ENCODE measurements at places on chromosomes 3 and 15.

- peak; percentile 47 for DNase-seq
Observed at GRCh38 chr3:33392703-33393125, 47.5 kb downstream of the UBP1 start.

DNA sequence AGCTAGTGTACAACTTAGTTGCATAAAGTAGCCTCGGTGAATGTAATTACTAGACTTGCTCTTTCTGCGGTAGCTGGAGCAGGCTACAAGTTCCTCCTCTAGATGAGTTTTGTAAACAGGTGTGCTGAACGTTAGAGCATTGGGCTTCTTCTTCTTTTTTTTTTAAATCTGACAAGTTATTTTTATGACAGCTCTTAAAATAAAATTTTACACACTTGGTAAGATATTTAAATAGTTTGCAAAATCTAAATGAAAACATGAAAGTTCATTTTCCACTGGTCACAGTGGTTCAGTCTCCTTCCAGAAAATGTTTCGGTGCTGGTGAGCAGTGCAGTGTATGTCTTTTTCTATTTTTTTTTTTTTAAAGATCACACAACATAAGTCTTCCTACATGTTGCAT is 3.0 kb downstream of the CCR9 start:
- no peak for DNase-seq

- DNase-seq = no peak
Observed at GRCh38 chr15:48423896-48424475, 92.8 kb downstream of the DUT start.

DNA sequence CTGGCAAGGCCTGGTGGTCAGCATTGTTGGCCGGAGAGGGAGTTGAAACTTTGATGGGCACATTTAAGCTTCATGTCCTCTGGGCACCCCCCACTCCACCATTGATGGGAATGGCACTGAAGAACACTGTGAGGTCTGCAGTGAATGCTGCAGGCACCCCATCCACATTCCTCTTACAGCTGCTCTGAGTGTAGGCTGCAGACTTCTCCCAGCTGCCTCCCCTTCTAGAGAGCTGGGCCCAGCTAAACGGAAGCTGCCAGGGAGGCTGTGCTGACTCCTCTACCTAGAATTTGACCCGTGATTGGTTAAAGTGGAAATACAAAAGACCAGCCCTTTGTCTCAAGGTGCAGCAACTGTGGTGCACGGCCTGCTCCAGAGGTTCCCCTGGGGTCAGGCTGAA is 10.6 kb downstream of the TMEM158 start:
- DNase-seq = no peak

DNA sequence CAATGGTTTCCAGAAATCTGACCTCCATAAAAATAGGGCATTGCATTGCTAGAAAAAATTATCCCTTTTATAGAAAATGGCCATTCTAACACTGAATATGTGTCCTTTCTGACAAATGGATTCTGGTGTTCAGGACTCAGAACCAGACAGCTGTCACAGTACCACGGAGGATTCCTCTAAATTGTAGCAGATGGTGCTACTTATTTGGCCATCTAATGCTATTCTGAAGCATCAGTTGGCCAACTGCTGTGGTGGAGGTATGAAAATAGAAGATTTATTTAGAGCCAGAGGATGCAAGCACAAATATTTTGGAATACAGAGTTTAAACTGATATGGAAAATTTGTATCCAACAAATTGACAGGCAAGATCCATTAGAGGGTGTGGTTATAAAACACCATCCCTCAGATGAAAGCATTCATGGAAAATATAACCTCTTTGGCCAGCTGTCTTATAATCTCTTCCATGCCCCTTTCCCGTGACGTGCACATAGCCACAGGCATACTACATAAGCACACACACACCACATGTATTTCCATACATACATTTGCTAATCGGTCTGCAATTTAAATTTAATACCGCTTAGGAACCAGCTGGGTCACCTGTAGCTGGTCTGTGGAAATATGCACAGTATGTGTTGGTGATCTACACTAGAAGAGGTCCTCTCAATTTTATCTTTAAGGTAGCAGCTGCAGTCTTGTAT is 302.7 kb upstream of the KCNMB2 start:
- DNase-seq = no peak
